ENCODE measurements at places on chromosomes 1 and 21.

DNA sequence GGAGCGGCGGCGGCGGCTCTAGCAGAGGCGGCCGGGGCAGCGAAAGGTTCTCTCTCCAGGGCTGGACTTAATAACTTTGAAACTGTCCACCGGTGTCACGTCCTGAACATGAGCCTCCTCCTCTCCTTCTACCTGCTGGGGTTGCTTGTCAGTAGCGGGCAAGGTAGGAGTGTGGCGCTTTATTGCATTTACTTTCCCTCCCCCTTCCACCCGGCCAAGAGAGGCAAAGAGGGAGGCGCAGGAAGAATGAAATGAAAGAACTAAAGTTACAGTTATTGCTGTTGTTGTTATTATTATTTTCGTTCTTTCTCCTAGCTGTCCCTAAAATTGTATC is 214 bp downstream of the NCAM2 start:
- H3K4me3 ChIP-seq: no peak overlapping the region
- peaks cover 15% of the 10 kb centered on the region for H3K4me1 ChIP-seq
- DNase-seq: no peak
- H3K36me3 ChIP-seq: no peaks in the 10 kb centered on the region
- H3K27me3 ChIP-seq: no peaks in the 10 kb centered on the region
- H3K27ac ChIP-seq: no peak overlapping the region

DNA sequence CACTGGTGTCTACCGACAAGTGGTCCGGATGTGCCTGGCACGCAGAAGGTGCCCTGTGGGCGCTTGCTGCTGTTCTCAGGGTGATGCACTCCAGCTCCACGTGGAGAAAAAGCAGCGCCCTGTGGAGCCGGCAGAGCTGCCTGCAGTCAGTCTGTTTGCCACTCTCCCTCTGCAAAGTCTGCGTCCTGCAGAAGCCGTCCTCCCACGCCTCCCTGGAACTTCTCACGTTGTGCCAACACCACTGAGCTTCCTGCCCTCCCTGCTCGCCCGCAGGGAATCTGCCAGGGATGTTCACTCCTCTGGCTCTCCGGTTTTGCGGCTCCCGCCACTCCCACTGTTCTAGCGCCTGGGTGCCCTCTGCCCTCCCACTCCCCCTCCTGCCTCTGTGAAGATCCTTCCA is 19.8 kb upstream of the UBXN10 start:
- H3K27ac ChIP-seq: no peak overlapping the region
- no peak for DNase-seq
- H3K4me3 ChIP-seq: no peak overlapping the region
- peaks cover 3% of the 10 kb centered on the region for H3K4me1 ChIP-seq

DNA sequence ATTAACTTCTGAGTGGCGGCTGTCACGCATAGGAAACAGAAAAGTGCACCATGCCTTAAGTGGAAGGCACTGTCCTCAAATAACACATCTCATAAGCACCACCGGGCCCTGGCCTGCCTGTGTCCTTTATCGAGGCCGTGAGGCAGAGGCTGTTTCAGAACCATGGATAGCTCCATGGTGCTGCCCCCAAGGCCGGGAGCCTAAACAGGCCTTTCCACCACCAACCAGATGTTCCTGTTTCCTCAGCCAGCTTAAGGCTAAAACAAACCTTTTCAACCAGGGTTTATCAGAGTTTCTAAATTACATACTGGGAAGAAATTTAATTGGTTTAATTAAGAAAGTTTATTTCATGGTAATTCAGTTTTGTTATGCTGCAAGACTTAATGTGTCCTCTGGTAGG is 114.4 kb downstream of the DMRTA2 start:
- H3K27ac ChIP-seq: no peak overlapping the region
- DNase-seq: peak; percentile 82
- no peaks in the 10 kb centered on the region for H3K4me1 ChIP-seq
- no peak overlapping the region for H3K4me3 ChIP-seq
- H3K27me3 ChIP-seq: no peaks in the 10 kb centered on the region

GRCh38 chr1:58783090-58783992 is 506 bp downstream of the JUN start:
- H3K36me3 ChIP-seq: no peaks in the 10 kb centered on the region
- peak; percentile 69 for DNase-seq
- H3K27me3 ChIP-seq: no peaks in the 10 kb centered on the region
- H3K27ac ChIP-seq: peak overlapping the region; percentile 38

- H3K4me1 ChIP-seq: no peaks in the 10 kb centered on the region
- H3K4me3 ChIP-seq: no peak overlapping the region
- no peak for DNase-seq
- no peak overlapping the region for H3K27ac ChIP-seq
Measured at GRCh38 chr1:55054396-55054795, 15.0 kb downstream of the PCSK9 start.

GRCh38 chr1:94259635-94260289 is 22.4 kb upstream of the ARHGAP29 start:
- no peak overlapping the region for H3K4me3 ChIP-seq
- H3K27me3 ChIP-seq: no peaks in the 10 kb centered on the region
- H3K27ac ChIP-seq: no peak overlapping the region

DNA sequence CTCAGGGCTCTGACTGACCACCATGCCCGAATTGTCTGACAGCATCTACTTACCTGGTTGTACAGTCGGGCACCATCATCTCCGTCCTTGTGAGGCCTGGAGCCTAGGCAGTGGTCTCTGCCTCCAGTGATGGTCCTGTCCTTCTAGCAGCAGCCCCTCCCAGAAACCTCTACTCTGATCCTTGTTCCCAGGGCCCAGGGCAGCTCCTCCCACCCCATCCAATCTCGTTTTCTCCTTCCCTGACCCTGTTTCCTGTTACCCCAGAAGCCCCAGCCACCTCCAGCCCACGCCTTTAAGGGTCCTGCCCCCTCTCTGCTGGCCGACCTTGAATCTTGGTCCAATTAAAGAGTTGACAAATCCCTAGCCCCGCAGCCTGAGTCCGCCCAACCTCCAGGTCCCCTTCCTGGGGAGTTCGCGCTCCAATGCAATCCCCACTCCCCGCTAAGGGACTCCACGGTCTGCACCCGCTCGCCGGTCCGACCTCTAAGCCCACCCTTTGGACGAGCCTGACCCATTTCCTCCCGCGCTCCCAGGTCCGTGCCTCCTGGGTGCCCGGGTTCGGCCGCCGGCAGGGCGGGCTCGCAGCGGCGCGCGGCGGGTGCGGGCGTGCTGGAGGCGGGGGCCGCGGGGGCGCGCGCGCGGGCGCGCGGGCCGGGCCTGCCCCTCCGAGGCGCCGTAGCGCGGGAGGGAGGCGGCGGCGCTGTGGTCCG is at the start of gene B4GALT2:
Gene B4GALT2 (plus strand): TSS at position 660 of the 710 bp plus-strand sequence. CDS start 1,951 bp downstream, outside the sequence.
- peak within 1 kb of the TSS; percentile 87 for H3K4me3 ChIP-seq
- peaks cover 58% of the 10 kb centered on the region for H3K4me1 ChIP-seq
- H3K36me3 ChIP-seq: peaks cover 13% of the 10 kb centered on the region
- peak within 1 kb of the TSS; percentile 51 for H3K27ac ChIP-seq
- DNase-seq: peak; percentile 83

DNA sequence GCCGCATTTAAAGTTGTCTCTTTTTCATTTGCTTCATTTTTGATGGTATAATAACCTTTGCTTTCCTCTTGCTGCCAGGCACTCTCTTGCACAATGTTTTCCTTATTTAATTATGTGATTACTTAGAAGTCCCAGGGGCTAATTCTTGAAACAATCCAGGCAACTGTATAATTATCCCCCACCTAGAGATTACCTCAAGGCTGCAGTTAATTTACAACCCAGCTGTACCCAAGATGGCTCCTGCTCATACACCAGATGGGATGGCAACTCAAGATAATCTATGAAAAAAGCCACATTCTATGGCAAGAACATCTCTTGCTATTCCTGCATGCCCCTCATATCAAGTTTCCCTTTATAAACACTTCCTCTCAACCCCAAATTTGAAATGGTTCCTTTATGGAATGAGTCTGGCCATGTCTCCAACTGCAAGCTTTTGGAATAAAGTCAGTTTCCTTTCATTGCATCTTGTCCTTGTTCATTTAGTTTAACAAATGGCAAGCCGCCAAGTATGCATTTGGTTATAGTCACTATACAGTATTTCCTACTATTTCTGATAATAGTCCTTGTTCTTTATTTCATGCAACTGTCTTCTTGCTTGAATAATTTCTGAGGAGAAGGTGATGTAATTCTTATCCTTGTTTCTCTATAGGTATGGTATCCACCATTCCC is 1042.6 kb downstream of the PLA2G4A start:
- no peaks in the 10 kb centered on the region for H3K36me3 ChIP-seq
- no peaks in the 10 kb centered on the region for H3K27me3 ChIP-seq
- no peaks in the 10 kb centered on the region for H3K4me1 ChIP-seq
- no peak overlapping the region for H3K27ac ChIP-seq
- DNase-seq: no peak
- no peak overlapping the region for H3K4me3 ChIP-seq

- H3K27me3 ChIP-seq: no peaks in the 10 kb centered on the region
- peaks cover 37% of the 10 kb centered on the region for H3K4me1 ChIP-seq
- H3K27ac ChIP-seq: peak overlapping the region; percentile 64
- DNase-seq: no peak
Measured at GRCh38 chr1:28160782-28161266, 15.7 kb downstream of the PTAFR start.

- DNase-seq: no peak
- no peak overlapping the region for H3K4me3 ChIP-seq
- no peak overlapping the region for H3K27ac ChIP-seq
- H3K27me3 ChIP-seq: no peaks in the 10 kb centered on the region
Measured at GRCh38 chr1:60903591-60903990, 178.8 kb upstream of the NFIA start.

DNA sequence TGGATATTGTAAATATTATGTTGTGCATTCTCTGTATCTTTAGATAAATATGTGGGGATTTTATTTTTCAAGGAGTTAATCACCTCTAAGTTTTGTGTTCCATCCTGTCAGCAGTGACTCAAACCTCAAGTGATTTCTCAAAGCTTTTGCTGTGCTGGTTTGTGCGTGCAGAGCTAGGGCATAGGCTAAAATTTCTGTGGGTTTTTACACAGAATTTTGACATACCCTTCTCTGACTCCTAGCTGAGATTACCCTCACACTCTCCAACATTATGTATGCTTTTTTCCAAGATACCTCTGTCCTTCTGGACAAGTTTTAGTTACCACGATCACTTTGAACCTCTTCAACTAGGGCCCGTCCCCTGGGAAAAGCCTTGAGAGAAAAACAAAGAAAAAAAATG is 384.9 kb downstream of the NCAM2 start:
- no peaks in the 10 kb centered on the region for H3K36me3 ChIP-seq
- H3K4me1 ChIP-seq: no peaks in the 10 kb centered on the region
- DNase-seq: no peak
- H3K27ac ChIP-seq: no peak overlapping the region
- H3K27me3 ChIP-seq: no peaks in the 10 kb centered on the region

DNA sequence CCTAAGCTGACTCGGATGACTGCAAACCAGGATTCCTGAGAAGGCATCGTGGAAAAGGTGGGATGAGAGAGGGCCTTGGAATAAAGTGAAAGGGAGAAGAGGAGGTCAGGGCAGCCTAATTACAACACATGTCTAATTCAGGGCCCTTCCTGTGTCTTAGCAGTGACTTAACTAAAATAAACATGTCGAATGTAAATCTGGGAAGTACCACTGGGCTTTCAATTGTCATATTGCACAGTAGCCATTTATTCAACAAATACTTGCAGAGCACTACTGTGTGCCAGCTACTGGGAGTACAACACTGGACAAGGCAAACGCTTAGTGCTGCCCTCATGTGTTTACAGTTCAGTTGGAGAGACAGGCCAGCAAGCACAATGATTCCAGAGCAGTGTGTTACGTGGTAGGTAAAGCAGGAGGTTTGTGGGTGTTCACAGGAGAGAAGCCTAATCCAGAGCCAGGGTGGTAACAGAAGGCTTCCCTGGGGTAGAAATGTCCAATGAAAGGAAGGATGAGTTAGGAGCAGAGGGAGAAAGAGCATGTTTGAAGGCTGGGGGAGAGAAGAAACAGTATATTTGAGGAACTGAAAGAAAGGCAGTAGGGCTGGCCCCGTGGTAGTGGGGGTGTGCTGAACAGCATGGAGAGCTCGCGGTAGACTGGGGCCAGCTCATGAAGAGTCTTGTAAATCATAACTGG is 38.0 kb upstream of the RASAL2 start:
- DNase-seq: peak; percentile 45
- H3K27me3 ChIP-seq: no peaks in the 10 kb centered on the region
- H3K36me3 ChIP-seq: no peaks in the 10 kb centered on the region
- no peak overlapping the region for H3K27ac ChIP-seq
- no peak overlapping the region for H3K4me3 ChIP-seq
- H3K4me1 ChIP-seq: peaks cover 4% of the 10 kb centered on the region

GRCh38 chr1:193568512-193568911 is 382.1 kb upstream of the B3GALT2 start:
- no peak overlapping the region for H3K27ac ChIP-seq
- H3K27me3 ChIP-seq: no peaks in the 10 kb centered on the region
- no peaks in the 10 kb centered on the region for H3K36me3 ChIP-seq

- H3K4me1 ChIP-seq: peaks cover 15% of the 10 kb centered on the region
- H3K36me3 ChIP-seq: no peaks in the 10 kb centered on the region
- H3K27me3 ChIP-seq: no peaks in the 10 kb centered on the region
- H3K27ac ChIP-seq: no peak overlapping the region
Measured at GRCh38 chr1:51565009-51565408, 45.9 kb upstream of the EPS15 start.

GRCh38 chr1:117244971-117245370 is 34.2 kb upstream of the VTCN1 start:
- H3K4me1 ChIP-seq: peaks cover 5% of the 10 kb centered on the region
- no peaks in the 10 kb centered on the region for H3K36me3 ChIP-seq
- H3K27me3 ChIP-seq: no peaks in the 10 kb centered on the region
- DNase-seq: no peak

DNA sequence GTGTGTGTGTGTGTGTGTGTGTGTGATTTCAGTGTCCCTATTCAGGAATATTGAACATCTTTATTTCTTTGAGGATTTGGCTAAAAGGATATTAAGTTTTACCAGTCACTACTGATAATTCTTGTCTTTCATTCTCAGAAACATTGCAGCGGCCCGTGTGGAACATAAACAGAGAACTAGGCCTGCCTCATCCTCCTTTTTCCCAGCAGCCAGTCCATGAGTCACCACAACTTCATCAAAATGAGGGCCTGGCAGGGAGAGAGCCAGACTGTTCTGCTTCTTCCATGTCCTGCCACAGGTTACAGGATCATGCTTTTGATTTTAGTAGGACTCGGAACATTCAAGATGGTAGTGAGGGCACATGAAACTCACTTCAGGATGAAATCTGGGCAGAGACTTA is 50.7 kb downstream of the LRIG2 start:
- H3K4me3 ChIP-seq: no peak overlapping the region
- no peaks in the 10 kb centered on the region for H3K27me3 ChIP-seq
- H3K36me3 ChIP-seq: peaks cover 44% of the 10 kb centered on the region
- no peaks in the 10 kb centered on the region for H3K4me1 ChIP-seq
- no peak for DNase-seq
- H3K27ac ChIP-seq: no peak overlapping the region
